Suprapubic skin (tissue), 4 donors: ENCODE measurements at places on chromosomes 6 and 20. TPM values are rescaled to one million over a fixed set of nuclear protein-coding genes. Genes with fewer than 3 reads are reported as not detected.

Gene OSBPL2
- 88.3 TPM for total RNA-seq

Gene CUL7
- total RNA-seq, result 13.5 TPM

Gene GABBR1
- 16.4 TPM for total RNA-seq

Gene DPPA5
- total RNA-seq, result not detected

Gene HDAC2
- total RNA-seq, result 52.7 TPM

Gene CTCFL
- not detected for total RNA-seq

Gene ULBP1
- total RNA-seq, result 0.34 TPM

Gene HRH3
- not detected for total RNA-seq

Gene SAMD10
- total RNA-seq, result 11.1 TPM
